Fibroblast of gingiva (primary cell): ENCODE measurements at places on chromosomes 7 and 10.
A peak's percentile ranks its signal among the peaks of the same experiment; 100 is the strongest.

- DNase-seq = peak; percentile 99
These were observed 24.6 kb upstream of the ASL start for GRCh38 chr7:66050990-66051448.

DNA sequence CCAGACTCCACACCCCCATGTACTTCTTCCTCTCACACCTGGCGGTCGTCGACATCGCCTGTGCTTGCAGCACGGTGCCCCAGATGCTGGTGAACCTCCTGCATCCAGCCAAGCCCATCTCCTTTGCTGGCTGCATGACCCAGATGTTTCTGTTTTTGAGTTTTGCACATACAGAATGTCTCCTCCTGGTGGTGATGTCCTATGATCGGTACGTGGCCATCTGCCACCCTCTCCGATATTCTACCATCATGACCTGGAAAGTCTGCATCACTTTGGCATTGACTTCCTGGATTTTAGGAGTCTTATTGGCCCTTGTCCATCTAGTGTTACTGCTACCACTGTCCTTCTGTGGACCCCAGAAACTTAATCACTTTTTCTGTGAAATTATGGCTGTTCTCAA is 4.8 kb downstream of the OR2A25 start:
- no peak for DNase-seq

GRCh38 chr7:100949933-100950443 is 654 bp downstream of the MUC3A start:
- DNase-seq = no peak

DNA sequence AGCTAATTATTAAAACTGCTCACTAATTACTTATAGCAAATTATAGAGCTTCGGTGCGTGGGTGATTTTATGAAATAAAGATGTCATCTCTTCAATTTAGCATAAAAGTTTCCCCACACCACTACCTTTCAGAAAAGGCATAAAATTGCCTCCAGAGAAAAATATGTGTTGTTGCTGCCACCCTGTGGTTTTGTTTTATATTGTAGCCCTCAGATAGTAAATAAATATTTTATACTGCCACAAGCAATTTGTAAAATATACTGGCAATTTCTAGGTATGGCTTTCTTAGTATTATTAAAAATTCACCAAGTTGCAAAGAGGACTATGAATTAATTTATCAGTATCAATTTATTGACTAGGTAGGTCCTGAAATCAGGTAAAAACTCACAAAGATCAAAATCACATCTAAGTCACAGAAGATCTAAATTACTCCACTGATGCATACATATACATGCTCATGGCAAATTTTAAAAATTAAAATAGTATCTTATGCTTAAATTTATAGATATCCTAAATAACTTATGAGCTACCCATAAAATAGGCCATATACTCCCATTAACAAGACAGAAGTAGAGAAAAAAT is 26.5 kb downstream of the ASNS start:
- DNase-seq = no peak

- DNase-seq = peak; percentile 5
These were observed 140.3 kb upstream of the ODAD2 start for GRCh38 chr10:28139138-28139537.

DNA sequence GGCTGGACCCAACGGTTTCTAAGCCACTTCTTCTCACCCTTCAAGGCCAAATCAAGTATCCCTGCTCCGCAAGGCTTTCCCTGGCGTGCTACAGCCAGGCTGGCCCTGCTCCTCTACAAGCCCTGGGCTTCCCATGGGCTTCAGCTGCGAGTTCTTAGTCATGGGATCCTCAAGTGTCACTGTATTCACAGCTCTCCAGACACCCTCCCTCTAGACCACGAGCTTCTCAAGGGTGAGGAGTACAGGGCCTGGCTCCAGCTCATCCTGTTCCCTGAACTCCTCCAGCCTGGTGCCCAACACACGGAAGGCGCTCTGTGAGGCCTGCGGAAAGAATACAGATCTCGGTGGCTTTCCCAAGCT is 38.8 kb downstream of the FAM53B start:
- no peak for DNase-seq
